ENCODE measurements at places on chromosomes 1 and 21. TPM values are rescaled to one million over a fixed set of nuclear protein-coding genes. Genes with fewer than 3 reads are reported as not detected.

Gene IFFO2
- total RNA-seq, result 20.6 TPM

Gene LEMD1
- total RNA-seq, result 1.7 TPM

Gene RPF1
- 41.4 TPM for total RNA-seq

Gene OR6K3
- total RNA-seq, result not detected

Gene CNIH3
- 1.3 TPM for total RNA-seq

Gene KTI12
- 14.6 TPM for total RNA-seq

Gene TMEM63A
- total RNA-seq, result 120 TPM

Gene SMIM1
- total RNA-seq, result not detected

Gene MAP10
- 4.5 TPM for total RNA-seq

Gene GMEB1
- total RNA-seq, result 29.4 TPM

Data from T-helper 1 cell treated with Interleukin-12 subunit alpha and Interleukin-12 subunit beta and Interleukin-4 antibody, amounts not matched to agents 30 ng/mL and 1 ng/mL, for 36 hours (primary cell).